Fibroblast of lung (primary cell): ENCODE measurements at places on chromosomes 4 and X. TPM values are rescaled to one million over a fixed set of nuclear protein-coding genes. Genes with fewer than 3 reads are reported as not detected.

GRCh38 chrX:110954428-110955100 is 141.4 kb upstream of the PAK3 start:
- no peak for DNase-seq

GRCh38 chrX:104864296-104864695 is 298.3 kb downstream of the IL1RAPL2 start:
- DNase-seq: no peak

DNA sequence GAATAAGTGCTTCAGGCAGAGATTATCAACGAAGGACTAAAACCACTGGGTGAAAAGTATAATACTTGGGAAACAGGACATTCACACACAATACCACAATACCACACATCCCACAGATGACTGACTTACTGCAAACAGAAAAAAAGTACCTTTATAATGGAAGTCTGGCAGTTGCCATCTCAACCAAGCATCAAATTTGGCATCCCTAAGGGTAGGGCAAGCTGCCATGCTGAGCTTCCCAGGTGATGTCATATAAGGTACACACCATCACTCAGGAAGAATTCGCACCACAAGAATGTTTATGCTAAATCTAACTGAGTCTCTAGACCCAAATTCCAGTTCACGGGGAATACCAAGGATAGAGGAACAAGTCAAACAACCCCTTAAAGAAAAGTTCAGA is 9.1 kb downstream of the QDPR start:
- no peak for DNase-seq

The CENPE gene
- total RNA-seq: 1.5 and 8.6 TPM in 2 replicates

The EXOC1 gene
- 54.4 and 64.2 TPM in 2 replicates for total RNA-seq
